ENCODE measurements at places on chromosomes 12 and 14. TPM values are rescaled to one million over a fixed set of nuclear protein-coding genes. Genes with fewer than 3 reads are reported as not detected.

ACVRL1 gene
- 0.49 TPM for total RNA-seq

TRIM9 gene
- 19.7 TPM for total RNA-seq

MDGA2 gene
- total RNA-seq, result 10.5 TPM

VASH1 gene
- 72.0 TPM for total RNA-seq

TPPP2 gene
- not detected for total RNA-seq

SAMD15 gene
- total RNA-seq, result 7.8 TPM

DNA sequence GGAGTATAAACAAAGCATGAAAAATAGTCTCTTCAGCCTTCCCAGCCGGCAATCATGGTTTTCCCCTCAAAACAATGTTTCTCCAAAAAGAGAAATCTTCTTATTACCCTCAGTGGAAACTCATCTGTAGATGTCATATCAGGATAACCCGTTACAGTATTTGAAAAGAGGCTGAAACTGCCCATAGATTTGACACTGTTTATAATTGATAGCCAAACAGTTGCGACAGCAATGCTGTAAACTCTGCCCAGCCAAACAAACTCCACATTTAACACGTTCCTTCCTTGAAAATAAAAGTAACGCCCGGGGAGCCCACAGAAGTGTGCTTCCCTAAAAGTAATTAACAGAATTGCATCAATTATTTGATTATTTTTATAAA lies 201.3 kb upstream of the FOXN3 start:
- peak overlapping the region; percentile 15 for H3K27ac ChIP-seq
- peak overlapping the region; percentile 93 for H3K4me3 ChIP-seq
- H3K36me3 ChIP-seq, result no peaks in the 10 kb centered on the region
- peaks cover 23% of the 10 kb centered on the region for H3K27me3 ChIP-seq
- peaks cover 51% of the 10 kb centered on the region for H3K4me1 ChIP-seq

GRCh38 chr14:35114036-35114435 lies 7.8 kb downstream of the PPP2R3C start:
- no peak for DNase-seq
- peaks cover 6% of the 10 kb centered on the region for H3K4me1 ChIP-seq
- H3K36me3 ChIP-seq, result peaks cover 45% of the 10 kb centered on the region

DNA sequence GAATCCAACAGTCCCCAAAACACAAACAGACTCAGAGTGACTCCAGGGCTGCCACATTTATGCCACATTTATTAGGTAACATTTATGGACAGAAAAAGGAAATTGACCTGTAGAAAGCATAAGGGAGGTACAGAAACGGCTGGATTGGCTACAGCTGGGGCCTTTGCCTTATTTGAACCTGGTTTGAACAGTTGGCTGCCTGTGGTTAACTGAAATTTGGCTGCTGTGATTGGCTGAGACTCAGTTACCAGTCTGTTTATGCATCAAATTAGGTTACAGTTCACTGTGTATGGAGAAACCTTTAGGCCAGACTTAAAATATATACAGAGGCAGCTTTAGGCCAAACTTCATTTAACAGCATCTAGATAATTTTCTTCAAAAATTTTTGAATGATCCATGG lies 27.8 kb upstream of the PCNX1 start:
- no peaks in the 10 kb centered on the region for H3K27me3 ChIP-seq
- no peak overlapping the region for H3K4me3 ChIP-seq
- no peaks in the 10 kb centered on the region for H3K4me1 ChIP-seq
- H3K27ac ChIP-seq, result no peak overlapping the region

DNA sequence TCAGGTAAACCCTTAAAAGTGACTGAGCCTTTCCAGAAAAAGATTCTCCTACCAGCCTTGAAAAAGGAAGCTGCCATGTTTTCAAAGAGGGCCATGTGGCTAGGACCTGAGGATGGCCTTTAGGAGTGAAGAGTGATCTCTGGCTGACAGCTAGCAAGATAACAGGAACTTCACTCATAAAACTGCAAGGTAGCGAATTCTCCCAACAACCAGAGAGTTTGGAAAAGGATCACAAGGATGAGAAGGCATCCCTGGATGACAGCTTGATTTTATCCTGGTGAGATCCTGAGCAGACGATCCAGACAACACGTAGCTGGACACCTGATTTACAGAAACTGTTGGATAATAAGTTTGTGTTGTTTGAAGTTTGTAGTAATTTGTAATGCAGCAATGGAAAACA lies 115.6 kb upstream of the FBXO33 start:
- DNase-seq, result no peak
- H3K36me3 ChIP-seq, result no peaks in the 10 kb centered on the region
- H3K4me1 ChIP-seq, result no peaks in the 10 kb centered on the region
- no peak overlapping the region for H3K27ac ChIP-seq

DNA sequence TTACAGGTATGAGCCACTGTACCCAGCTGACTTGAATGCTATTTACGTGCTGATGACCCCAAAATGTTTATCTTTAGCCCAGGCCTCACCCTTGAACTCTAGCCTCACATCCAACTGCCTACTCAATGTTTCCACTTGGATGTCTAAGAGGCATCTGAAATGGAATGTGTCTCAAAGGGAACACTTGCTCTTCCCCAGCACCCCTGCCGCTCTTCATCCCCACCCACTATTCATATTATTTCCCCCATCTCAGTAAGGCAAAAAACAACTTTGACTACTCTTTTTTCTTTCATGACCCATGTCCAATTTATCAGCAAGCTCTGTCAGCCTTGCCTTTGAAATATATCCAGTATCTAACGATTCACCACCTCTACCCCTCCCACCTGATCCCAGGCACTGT lies 204.6 kb downstream of the PAWR start:
- DNase-seq, result no peak
- no peaks in the 10 kb centered on the region for H3K27me3 ChIP-seq
- H3K4me3 ChIP-seq, result no peak overlapping the region
- H3K27ac ChIP-seq, result no peak overlapping the region
- no peaks in the 10 kb centered on the region for H3K36me3 ChIP-seq

GRCh38 chr14:49954171-49954631 lies 61.3 kb downstream of the ARF6 start:
- H3K36me3 ChIP-seq, result no peaks in the 10 kb centered on the region
- no peaks in the 10 kb centered on the region for H3K27me3 ChIP-seq
- no peak for DNase-seq
- H3K27ac ChIP-seq, result no peak overlapping the region
- no peak overlapping the region for H3K4me3 ChIP-seq

Data from neural crest cell (in vitro differentiated cells).